ENCODE measurements at places on chromosomes 3 and 15.

- DNase-seq = no peak
These were observed 6.0 kb downstream of the DIPK2A start for GRCh38 chr3:143977341-143978262.

GRCh38 chr3:98984024-98984423, 82.5 kb upstream of the DCBLD2 start:
- no peak for DNase-seq

- no peak for DNase-seq
These were observed 118.4 kb upstream of the GPR149 start for GRCh38 chr3:154548341-154548740.

GRCh38 chr3:14599488-14599887, 52.1 kb upstream of the CCDC174 start:
- no peak for DNase-seq

- DNase-seq = no peak
These were observed 15.7 kb downstream of the GK5 start for GRCh38 chr3:142209655-142210054.

GRCh38 chr3:59632760-59633573, 583.1 kb upstream of the CFAP20DC start:
- DNase-seq = no peak

DNA sequence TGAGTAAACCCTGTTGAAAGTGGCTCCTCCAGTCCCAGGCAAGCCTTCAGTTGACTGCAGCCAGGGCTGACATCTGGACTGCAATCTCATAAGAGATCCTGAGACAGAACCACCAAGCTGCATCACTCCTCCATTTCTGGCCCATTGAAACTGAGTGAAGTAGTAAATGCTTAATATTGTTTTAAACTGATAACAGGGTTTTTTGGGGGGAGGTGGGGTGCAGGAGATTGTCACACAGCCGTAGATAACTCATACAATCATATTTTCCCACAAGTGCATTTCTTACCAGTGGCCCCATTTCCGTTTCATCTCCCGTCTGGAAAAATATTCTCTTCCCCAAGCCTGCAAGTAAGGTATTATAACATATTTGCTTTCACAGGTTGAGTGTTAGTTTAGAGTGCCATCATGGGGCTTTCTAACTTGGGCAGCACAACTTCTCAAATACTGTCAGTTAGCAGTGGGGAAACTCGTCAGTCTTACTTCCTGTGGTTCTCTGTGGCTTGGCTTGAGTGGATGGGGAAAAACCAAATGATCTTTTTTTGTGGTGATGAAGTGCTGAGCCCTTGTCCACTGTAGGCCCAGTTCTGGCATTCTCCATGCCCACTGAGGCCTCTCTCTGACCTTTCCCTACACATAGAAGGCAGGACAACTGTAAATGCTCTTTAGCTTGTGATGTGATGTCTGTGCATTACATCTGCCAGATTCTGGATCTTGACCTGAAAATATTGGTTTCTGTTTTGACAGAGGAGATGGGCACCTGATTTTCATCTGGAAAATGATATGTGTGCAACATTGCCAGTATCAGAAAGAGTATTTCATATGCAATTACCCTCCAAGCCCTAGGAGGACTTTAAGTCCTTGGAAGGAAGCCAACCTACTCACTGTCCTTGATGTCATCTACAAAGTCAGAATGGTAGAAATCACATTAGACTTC, 90.1 kb upstream of the BHLHE40 start:
- no peak for DNase-seq
